Stimulated activated CD8-positive, alpha-beta memory T cell treated with anti-CD3 and anti-CD28 coated beads, Interleukin-2, amount 100 ng/mL, for 1 hour (primary cell): ENCODE measurements at places on chromosomes 6 and 20.

DNA sequence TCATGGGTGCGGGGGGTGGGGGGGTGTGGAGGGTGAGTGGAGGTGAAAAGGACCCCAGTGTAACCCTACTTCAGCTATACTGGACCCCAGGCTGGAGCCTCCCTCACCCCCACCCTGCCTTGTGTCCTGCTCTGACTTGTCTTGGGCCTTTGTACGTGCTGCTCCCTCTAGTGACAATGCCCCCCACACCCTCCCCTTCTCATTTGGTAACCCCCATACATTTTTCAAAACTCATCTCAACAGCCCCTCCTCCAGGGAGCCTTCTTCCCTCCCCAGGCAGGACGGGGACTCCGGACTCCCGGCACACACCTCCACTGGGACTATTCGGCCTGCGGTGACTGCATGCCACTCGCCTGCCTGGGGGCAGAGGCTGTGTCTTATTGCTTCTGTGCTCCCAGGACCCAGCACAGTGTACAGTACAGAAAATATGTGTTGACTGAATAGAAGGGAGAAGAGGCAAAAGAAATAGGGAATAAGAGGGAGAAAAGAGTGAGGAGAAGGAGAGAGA is 108.2 kb downstream of the VEGFA start:
- DNase-seq, result no peak

GRCh38 chr6:42914546-42914945 is 1.3 kb upstream of the PTCRA start:
- DNase-seq, result no peak

DNA sequence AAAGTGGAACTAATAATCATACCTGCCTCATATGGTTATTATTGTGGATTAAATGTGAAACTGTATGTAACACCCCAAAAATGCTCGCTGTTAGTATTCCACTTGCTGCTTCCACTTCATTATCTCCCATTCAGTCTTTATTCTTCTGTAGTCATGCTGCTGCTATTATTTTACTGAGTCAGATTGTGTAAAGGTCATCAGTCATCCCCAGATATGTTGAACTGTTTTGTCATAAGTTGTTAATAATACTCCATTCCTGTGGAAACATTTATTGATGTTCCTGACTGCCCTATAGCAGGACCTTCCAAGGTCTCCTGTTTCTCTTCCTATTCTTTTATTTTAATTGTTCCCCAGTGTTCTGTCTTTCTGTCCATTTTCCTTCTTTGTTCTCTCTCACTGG is 1148.3 kb downstream of the EPHA7 start:
- DNase-seq, result no peak

GRCh38 chr6:144140867-144141266 is 9.4 kb upstream of the STX11 start:
- DNase-seq, result no peak

- no peak for DNase-seq
Observed at GRCh38 chr20:49631061-49631716, 63.3 kb upstream of the PTGIS start.

GRCh38 chr6:5204376-5204775 is 56.4 kb downstream of the LYRM4 start:
- no peak for DNase-seq

DNA sequence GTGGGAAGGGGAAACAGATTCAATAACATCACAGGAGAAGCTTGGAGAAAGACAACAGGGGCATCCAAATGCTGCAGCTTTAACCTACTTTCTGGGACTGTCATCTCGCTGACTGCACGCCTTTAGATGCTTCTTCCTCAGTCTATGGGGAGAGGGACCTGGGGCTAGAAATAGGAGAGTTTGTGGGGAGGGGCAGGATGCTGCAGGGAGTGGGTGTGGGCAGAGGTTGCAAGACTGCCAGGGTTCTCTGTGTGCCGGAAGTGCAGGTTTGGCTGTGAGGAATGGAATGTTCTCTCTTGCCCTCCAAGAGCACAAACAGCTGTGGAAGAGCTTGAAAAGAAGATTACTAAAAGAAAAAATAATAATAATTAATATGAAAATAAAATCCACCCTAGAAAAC is 93.2 kb downstream of the FOXO3 start:
- no peak for DNase-seq

DNA sequence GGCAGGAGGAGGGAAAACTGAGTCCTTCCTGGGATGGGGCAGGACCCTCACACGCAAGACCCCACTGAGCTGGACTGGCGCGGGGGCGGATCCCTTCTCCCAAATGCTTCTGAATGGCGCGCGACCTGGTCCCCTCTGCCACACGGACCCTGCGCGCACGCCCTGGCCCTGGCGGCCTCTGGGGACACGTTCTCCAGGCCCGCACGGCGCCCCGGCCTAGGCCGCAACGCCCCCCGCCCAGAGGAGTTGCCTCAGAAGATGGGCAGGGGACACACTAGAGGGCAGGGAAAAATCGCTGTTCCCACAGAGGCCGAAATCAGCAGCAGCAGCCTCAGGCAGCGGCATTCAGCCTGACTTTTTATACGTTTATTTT is 45.2 kb upstream of the OSTM1 start:
- DNase-seq, result no peak

DNA sequence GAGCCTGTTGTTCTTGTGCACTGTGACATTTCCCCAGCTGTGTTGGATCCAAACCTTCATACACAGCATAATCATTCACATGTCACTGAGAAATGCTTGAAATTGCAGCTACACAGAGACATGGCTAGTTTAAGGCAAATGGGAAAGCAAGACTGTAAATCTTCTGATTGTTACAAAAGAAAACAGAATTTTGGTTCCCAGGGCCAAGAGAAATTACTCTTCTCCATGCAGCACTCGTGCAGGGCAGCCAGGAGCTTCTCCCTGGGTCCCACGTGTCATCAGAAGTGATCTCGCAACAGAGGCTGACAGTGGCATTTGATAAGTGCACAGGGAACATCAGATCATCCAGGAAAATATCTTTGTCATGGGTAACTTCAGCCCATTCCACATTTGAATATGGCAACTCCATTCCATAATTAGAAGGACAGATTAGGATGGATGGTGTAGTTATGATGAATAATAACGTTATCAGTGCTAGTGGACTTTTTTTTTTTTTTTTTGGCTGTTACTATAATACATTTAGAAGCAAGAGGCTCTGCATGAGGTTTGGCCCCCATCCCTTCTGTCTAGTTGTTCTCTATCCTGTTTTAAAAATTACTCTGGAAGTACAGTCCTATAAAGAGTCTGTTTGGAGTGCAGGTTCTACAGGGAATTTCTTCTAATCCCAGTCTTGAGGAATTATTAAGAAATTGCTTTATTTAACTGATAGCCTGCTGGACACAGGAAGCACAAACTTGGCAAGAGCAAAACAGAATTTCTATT is 571.0 kb upstream of the NOX3 start:
- DNase-seq, result no peak

DNA sequence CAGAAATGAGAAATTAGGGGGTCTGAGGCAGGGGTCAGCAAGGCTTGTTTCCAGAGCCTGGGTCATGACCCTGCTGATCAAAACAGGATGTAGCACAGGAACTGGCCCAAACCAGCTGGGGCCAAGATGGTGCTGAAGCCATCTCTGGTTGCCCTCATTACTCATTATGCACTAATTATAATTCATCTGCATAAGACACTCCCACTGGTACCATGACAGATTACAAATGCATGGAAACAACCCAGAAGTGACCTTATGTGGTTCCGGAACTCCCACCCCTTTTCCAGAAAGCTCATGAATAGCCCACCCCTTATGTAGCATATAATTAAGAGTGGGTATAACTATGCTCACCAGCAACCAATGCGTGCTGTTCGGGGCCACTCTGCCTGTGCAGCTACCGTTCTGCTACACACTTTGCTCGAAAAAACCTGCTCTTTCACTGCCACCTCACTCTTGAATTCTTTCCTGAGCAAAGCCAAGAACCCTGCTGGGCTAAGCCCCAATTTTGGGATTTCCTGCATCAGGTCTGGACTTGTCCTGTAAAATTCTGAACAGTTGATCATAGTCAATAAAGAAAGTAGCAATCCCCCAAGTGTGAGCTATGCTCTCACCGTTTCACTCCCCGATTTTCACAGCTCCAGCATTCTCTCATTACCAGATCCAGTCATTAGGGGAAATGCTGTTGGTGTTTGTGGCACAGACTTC is 122.3 kb downstream of the WDR27 start:
- no peak for DNase-seq

DNA sequence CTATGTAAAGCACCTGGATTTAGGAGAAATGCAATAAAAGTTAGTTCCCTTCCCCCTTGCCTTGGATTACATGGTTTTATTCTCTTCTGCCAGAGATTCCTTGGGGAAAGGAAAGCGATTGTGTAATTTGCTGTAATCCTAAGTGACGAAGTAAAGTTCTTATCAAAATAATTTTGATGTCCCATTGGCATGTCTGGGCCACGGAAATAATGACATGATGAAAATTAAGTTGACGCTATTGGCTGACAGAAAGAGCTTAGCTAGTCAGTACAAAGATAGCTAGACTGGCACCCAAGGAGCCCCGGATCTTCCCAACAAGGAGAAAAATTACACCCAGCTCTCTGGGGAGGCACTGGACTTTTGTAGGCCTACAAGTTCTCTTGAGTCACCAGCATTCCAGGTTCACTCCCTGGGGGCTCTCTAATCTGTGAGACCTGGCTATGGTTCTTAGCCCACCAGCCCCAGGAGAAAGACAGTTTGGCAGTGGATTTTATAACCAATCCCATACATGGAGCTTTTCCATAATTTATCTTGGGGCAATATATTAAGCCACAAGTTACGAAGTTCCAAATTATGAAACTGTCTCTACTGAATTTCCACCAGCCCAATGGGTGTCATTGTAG is 59.9 kb downstream of the FOXA2 start:
- no peak for DNase-seq

GRCh38 chr6:53162606-53163005 is 14.0 kb upstream of the GCM1 start:
- DNase-seq, result no peak

DNA sequence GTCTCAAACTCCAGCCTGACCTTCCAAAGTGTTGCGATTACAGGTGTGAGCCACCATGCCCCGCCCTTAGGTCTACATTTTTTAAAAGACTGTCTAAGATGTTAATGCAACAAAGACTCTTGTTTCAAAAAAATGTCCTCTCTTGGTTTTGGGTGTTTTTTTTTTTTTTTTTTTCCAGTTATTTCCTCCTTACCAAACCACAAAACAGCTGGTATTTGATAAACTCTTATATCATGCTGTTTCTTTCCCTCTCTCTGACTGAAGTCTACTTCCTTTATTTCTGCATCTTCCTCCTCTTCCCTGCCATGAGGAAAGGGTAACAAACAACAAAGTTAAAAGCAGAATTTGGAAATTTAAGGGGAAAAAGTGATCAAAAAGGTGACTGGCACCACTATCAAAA is 21.2 kb downstream of the STK38 start:
- DNase-seq, result no peak

- no peak for DNase-seq
Observed at GRCh38 chr6:47248446-47248845, 61.3 kb downstream of the TNFRSF21 start.

DNA sequence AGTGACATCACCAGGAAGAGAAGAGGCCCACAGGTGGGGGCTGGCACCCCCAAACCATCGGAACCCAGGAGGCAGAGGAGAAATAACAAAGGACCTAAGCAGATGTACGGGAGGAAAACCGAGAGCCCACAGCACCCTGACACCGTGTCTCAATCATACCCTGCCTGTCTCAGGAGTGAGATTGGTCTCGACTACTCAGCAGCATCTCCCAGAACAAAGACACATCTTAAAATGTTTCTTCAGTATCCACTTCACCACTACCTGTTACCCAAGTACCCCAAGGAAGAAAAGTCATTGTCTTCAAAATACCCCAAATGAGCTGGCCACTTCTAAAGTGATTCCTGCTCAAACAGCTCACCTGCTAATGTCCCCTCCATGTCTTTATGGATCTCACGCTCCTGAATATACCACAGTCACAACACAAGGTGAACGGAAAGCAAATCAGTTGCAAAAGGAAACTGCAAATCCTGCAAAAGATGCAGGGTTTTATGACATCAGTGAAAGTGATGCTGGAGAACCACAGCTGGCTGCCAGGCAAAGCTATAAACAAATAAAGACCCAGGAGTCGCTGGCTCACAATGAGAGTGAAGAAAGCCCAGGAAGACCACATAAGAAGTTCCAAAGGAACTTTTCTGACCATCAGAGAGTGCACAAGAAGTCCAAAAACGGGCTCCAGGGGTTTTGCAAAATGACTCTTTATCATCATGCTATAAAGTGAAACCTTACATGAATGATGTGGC is 44.1 kb downstream of the PREX1 start:
- no peak for DNase-seq

DNA sequence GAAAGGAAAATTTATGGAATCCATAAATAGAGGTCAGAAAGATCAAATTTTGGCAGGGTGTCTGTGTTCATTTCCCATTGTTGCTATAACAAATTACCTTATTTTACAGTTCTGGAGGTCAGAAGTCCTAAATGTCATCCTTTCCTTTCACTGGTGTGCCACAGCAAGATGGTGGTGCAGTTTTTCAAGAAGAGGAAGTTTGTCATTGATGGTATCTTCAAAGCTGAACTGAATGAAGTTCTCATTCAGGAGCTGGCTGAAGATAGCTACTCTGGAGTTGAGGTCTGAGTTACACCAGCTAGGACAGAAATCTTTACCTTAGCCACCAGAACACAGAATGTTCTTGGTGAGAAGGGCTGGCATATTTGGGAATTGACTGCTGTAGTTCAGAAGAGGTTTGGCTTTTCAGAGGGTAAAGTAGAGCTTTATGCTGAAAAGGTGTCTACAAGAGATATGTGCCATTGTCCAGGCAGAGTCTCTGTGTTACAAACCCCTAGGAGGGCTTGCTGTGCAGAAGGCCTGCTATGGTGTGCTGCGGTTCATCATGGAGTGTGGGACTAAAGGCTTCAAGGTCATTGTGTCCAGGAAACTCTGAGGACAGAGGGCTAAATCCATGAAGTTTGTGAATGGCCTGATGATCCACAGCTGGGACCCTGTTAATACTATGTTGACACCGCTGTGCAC is 7.2 kb upstream of the CCNC start:
- DNase-seq, result no peak

DNA sequence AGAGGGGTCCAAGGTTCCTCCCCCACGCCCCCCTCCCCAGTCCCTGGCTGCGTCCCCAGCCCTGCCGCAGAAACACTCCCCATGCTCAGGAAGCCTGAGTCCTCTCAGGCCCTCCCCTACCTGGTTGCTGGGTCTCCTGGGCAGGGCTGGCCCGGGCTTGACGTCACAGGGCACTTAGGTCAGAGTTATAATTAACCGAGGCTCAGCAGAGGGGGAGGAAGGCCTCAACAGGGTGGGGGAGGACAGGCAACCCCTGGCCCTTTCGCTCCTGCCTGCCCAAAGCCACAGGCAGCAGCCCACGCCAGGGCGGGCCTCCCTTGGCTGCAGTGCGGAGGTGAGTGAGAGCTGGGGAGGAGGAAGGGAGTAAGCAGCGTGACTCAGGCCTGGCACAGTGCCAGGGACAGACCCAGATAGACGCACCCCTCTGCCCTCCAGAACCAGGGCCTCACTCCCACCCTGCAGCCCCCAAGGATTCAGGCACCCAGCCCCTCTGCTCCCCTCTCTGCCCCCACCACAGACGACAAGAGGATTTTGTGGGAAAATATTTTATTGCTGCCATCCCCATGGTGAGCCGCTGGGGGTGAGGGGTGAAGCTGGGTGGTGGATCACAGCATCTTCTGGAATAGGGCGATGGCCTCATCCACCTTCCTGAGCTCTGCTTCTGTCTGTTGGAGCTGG is at the start of gene VWA7:
Gene VWA7, minus strand, starts transcription at position 340 of the 678 bp plus-strand sequence. CDS start 549 bp downstream, outside the sequence.
- peak; percentile 57 for DNase-seq

- no peak for DNase-seq
Observed at GRCh38 chr6:144406796-144407195, 121.7 kb downstream of the UTRN start.
